ENCODE measurements at places on chromosomes 16 and 17.
A peak's percentile ranks its signal among the peaks of the same experiment; 100 is the strongest.

GRCh38 chr16:82476786-82477185 lies 150.0 kb upstream of the CDH13 start:
- DNase-seq: no peak

DNA sequence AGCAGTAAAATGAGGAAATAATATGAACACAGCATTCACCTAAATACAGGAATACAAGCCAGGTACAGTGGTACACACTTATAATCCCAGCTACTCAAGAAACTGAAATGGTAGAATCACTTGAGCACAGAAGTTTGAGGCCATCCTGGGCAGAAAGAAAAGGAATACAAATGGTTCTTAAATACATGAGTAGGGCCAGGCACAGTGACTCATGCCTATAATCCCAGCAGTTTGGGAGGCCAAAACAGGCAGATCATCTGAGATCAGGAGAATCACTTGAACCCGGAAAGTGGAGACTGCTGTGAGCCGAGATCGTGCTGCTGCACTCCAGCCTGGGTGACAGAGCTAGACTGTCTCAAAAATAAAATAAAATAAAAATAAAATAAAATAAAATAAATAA lies 23.0 kb upstream of the SMG8 start:
- DNase-seq: no peak

- DNase-seq: no peak
These were observed 431.4 kb downstream of the SHISA9 start for GRCh38 chr16:13332713-13333255.

- DNase-seq: no peak
These were observed 424.6 kb upstream of the C16orf82 start for GRCh38 chr16:26642047-26642664.

DNA sequence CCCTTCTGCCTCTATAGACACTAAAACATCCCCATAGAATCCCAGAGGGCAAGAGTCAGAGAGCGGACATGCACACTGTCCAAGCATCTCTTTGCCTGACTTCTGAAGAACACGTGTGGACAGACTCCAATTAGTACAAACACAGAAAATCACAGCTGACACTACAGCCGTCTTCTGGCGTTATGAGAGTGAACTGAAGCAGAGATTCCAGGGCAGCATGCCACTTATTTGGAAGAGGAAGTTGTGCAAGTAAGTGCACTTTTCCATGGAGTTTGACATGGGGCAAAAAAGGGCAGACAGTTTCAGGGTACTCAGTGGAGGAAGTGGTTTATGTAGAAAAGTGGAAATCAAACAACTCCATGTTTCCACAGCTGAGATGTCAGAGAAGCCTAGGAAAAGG lies 16.8 kb upstream of the ZNF287 start:
- DNase-seq: no peak

DNA sequence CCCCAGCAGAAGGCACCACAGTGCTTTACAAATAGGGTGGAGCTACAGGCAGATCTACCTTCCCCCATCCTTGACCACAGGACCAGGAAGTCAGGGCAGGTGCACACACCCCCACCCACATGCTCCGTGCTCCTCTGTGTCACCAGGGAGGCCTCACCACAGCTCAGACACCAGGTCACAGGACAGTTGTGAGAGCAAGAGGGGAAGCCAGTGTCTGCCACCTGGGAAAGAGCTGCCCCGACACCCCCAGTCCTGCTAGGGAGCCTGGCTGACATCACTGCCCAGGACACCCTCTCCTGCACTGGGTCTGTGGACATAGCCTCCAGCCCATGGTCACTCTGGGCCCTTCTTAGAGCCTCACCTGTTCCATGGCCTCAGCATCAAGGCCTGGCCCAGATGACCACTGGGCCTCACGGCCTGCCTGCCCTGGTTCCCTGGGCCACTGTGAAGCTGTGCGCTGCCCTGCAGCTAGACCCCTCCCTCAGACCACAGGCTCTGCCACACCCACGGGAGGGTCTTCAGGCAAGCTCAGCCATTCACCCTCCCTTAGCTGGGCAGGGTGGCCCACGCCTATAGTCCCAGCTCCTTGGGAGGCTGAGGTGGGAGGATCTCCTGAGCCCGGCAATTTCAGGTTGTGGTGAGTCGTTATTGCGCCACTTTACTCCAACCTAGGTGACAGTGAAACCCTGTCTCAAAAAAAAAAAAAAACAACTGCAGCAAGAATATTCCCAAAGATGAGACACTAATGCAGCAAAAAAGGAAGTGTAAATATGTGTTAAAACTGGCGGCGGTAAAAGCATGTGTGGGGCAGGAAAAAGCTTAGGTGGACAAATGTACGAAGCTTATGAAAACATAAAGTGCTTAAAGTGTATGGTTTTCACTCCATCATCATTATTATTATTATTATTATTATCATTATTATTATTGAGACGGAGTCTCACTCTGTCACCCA lies 14.2 kb downstream of the POLR3K start:
- peak; percentile 23 for DNase-seq

DNA sequence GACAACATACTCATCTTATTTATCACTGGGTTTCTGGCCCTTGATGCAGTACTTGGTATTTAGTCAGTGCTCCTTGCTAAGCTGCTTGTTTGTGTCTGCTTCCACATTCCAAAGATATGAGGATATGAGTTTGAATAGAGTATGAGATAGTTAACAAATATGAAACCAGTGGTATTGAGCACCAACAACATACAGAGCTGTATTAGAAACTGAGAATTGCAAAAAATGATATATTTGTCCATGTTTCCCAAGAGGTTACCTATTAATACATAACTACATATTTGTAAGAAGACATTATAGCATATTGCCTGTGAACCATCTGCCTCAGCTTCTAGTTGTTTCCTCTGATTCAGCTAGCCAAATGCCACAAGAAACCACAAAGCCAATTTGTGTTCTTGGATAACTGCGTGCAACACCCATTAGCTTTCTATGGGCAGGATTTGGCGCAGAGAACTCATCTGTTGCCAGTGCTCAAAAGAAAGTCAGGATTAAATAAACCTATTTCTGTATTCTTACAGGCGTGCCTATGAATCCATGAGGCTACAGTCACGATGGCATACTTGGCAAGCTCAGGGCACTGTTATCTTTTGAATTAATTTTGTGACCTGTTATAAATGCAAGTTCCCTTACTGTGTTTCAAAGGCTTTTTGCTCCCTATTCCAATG lies 194.4 kb downstream of the MAP2K6 start:
- DNase-seq: no peak

GRCh38 chr16:50972876-50973275 lies 178.2 kb downstream of the SALL1 start:
- no peak for DNase-seq

DNA sequence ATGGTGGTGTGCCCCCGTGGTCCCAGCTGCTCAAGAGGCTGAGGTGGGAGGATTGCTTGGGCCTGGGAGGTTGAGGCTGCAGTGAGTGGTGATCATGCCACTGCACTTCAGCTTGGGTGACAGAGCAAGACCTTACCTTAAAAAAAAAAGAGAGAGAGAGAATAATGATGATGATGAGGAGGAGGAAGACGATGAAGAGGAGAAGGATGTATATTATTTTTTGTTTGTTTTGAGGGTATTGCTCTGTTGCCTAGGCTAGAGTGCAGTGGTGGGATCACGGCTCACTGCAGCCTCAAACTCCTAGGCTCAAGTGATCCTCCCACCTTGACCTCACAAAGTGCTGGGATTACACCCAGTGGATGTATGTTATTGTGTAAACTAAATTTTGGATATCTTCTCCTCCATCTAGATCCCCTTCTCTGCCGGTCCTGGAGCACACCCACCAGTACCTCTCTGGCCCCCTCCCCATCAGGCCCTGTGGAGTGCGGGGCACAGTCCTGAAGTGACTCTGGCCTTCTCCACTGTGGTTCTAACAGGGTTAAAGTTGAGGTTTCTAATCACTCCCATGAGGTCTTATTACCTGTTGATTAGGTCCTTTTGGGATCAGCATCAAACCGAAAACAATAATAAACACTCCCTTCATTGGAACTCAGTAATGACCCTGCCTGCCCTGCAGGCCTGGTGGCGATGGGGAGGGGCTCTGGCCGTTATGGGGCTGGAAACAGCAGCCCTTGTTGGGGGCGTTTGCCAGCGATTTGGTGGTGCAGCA lies 60.5 kb upstream of the ZFHX3 start:
- DNase-seq: no peak

- no peak for DNase-seq
These were observed 13.8 kb downstream of the CLUAP1 start for GRCh38 chr16:3514621-3515020.

DNA sequence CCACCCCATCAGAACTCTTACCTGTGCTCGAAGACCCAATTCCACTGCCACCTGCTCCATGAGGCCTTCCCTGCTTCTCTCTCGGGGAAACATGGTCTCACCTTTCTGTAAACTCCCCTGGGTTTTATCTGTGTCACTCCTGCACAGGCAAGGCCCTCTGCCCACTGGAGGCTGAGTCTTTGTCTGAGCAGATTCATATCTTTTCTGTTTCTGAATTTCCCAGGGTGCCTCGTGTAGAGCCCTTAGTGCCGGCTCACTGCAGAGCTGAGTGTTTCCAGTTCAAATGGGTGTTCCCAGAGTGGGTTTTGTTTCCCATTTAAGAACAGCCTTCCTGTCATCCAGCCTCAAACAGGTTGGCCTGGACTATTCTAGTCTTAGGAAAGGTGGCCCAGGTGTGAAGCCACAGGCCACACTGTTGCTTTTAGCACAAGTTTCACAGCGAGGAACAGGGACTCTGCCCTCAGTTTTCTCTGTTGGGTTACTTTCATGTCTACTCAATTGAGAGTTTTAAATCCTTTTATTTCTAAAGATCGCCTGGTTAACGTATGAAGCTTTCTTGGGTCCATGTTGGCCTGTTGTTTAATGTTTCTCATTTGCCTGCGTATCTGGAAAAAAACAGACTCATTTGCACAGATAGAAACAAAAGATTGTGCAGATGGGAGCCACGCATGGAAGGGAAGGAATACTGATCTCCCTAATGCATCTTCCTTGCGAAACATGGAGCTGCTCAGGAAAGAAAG lies 228.7 kb downstream of the MSI2 start:
- DNase-seq: no peak

DNA sequence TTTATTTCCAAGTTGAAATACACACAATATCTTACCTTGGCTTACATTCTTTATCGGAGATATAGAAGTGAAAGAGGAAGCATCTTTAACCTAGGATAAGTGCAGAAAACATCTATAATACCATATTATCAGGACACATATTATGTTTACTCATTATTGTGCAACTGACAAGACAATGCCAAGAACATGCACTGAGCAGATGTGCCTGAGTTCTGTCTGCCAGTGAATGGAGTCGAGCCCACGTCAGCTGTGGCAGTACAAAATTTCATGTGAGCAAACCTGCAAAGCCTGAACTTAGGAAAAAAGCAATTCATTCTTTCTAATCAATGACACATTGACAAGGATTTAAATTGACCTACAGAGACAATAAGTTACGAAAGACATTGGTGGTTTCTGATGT lies 154.4 kb downstream of the AXIN2 start:
- DNase-seq: no peak

- DNase-seq: no peak
These were observed 2.7 kb downstream of the C16orf89 start for GRCh38 chr16:5062790-5063765.

DNA sequence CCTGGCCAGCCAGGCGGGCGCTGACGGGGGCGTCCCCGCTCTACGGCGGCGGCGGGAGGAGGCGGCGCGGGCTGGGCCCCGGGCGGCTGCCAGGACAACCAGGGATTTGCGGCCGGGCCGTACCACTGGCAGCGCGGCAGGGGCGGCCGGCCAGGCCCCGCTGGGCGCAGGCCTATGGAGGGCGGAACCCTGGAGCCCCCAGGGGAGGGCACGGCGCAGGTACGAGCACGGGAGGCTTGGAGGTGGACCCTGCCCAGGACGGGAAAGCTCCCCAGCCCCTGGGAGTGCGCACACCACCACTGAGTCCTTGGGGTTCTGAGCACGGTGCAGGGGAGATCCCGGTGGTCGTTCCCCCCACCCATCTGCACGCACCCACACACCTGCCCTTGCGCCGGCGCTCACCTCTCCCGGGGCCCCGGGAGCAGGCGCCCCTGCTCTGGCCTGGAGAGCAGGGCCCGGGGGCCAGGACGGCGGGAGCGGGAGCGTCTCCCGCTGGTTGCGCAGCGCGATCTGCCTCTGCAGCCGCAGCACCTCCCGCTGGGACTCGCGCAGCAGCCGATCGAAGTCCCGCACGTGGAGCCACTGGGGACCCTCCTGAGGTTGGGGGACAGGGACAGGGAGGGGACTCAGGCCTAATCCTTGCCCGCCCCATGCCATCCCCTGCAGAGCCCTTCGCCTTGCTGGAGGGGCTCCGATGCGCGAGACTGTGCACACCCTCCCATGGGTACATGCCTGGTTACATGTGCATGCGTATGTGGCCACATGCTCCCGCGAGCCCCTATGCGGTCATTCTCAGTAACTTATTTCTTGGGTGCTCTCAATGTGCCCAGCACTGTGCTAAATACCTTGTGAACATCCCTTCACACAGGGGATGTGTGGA lies 3.9 kb downstream of the TSPOAP1 start:
- DNase-seq: no peak

GRCh38 chr17:18017958-18018357 lies 21.0 kb downstream of the ATPAF2 start:
- no peak for DNase-seq

DNA sequence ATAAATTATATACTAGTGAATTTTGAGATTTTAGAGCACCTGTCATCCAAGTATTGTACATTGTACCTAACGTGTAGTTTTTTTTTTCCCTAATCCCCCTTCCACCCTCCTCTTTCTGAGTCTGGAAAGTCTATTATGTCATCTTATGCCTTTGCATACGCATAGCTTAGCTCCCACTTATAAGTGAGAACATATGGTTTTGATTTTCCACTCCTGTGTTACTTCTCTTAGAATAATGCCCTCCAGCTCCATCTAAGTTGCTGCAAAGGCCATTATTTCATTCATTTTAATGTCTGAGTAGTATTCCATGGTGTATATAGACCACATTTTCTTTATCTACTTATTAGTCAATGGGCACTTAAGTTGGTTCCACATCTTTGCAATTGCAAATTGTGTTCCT lies 177.0 kb upstream of the C16orf82 start:
- no peak for DNase-seq

- DNase-seq: no peak
These were observed 81.3 kb downstream of the SDK2 start for GRCh38 chr17:73562896-73563295.

GRCh38 chr17:8019665-8020650 lies 17.5 kb downstream of the GUCY2D start:
- no peak for DNase-seq

GRCh38 chr17:67044016-67044772 lies at the start of gene CACNG1:
CACNG1 (plus strand) TSS chr17:67044554; CDS start chr17:67044661, 107 bp downstream.
- DNase-seq: no peak

GRCh38 chr17:48241131-48241591 lies 133.6 kb downstream of the SNX11 start:
- no peak for DNase-seq

DNA sequence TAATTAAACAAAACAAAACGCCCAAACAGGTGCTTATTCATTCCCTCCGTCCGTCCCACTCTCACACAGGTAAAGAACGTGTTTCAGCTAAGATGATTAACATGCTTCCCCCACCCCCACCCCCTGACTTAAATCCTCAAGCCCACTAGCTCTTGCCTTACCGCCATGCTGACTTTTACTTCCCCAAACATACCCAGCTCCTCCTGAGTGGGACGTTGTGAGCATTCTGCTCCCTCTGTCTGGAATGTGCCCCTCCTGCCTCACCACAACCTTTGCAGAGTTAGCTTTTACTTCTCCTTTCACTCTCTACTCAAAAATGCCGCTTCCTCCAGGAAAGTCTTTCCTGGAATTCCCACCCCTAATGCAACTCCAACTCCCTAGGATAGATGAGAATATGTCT lies 774.0 kb upstream of the RBFOX1 start:
- DNase-seq: no peak

All from stimulated activated CD4-positive, alpha-beta T cell treated with anti-CD3 and anti-CD28 coated beads, Interleukin-12 subunit alpha, Interleukin-12 subunit beta, amount 100 ng/mL, for 4 hours (primary cell).